ENCODE measurements at places on chromosomes 3 and 15.
A peak's percentile ranks its signal among the peaks of the same experiment; 100 is the strongest.

DNA sequence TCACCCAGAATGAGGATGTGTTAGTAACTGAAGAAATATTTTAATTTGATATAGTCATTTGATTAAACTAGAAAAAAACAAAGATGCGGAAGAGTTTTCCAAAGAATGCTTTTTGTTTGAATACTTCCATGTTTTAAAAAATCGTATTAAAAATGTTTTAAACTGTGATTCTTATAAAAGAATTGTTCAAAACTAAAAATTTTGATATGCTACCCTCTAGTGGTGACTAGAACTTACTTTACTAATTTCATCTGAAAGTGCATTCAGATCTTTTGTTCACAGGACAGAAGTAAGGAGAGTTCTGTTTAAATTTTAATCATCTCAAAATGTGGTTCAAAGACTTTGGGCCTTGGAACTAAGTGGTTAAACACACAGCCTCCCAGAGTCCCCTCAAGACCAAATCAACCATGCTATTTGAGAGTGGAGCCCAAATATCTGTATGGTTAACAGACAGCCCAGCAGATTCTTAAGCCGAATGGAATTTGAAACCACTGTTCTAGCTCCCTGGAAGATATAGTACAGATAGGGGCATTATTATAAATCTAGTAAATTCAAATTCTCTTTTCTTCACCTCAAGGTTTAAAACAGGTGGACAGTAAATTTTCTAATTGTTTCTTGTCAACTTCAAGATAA, 45.2 kb upstream of the SYNPR start:
- DNase-seq = no peak

DNA sequence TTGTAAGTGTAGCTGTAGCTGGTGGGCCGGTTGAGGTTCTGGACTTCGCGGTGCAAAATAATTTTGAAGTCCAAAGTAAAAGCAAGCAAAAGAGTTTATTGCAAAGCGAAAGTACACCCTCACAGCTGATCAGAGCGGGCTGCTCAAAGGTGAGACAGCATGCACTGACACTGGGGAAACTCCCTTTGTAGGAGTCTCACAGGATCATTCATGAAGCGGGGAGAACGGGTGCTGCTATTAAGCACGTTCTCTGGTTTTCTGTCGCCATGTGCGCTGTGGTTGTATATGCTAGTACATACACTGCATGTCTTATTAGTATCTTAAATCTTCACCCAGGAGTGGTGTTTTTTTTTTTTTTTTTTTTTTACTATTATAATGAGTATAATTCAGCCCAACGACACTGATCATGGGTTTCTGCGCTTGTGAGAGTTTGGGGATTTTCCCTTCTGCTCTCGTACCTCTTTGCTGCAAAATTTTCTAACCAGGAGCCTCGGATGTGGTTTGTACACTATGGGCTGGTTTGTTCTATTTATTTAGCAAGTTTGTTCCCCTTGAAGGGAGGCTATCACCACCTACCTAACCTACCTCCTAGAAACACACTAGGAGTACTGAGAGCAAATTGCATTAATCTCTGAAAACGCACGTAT, 1.4 kb upstream of the AP4E1 start:
- peak; percentile 50 for DNase-seq

GRCh38 chr15:72564091-72564490, 90.0 kb downstream of the ARIH1 start:
- peak; percentile 60 for DNase-seq

- no peak for DNase-seq
These were observed 1084.2 kb downstream of the TUSC7 start for GRCh38 chr3:117793622-117794265.

DNA sequence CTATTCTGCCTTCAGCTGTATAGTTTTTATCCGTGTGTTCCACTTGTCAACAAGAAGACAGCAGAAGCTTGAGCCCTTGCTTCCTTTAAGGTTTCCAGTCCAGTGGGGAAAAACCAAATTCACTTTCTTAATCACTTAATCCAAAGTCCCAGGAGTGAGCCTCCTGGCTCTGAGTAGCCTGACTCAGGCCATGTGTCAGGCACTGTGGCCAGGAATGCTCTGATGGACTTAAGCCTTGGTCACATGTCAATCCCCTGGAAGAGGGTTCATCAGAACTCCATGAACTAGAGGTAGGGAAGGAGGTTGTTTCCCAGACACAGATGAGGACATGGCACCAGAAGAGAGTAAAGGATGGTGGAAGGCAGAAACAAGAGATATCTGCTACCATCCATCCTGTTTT, 8.8 kb downstream of the VIPR1 start:
- no peak for DNase-seq

DNA sequence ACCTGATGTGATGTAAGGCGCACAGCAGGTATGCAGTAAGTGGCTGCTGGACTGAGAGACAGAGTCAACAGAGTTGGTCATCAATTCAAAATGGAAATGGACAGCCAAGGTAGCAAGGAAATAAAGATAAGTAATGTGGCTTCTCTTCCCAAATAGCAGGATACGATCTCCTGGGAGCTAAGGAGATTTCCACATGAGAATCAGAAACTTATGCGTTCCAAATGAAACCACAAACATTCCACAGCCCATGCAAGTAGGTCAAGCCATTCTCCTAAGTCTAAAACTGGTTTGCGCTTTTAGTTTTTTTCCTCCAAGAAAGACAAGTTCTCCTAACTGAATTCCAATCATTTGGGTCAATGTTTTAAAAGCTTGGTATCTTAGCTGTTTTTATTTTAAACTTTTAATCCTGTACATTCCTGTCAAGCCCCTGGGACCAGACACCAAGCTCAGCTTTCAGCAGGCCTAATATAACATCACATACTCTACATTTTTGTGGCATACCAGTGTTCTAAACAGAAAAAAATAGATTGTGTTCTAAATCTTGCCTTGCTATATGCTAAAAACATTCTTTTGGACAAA, 73.7 kb upstream of the TSPAN3 start:
- no peak for DNase-seq

GRCh38 chr15:46117071-46117470, 482.2 kb downstream of the SQOR start:
- no peak for DNase-seq

DNA sequence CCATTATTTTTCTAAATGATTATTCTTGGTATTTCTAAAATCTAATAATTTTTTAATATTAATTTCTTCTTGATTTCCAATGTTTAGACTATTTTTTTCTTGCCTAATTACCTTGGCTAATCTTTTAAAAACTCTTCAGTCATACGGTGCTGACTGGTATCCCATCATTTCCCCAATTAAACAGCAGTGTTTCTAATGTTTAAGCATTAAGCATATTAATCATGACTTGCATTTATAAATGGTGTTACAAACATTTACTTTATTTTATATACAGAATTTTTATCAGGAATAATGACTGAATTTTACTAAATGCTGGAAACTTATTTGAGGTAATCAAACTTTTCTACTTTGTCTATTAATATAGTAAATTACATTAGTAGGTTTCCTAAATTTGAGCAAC, 199.3 kb downstream of the ADAMTSL3 start:
- no peak for DNase-seq

DNA sequence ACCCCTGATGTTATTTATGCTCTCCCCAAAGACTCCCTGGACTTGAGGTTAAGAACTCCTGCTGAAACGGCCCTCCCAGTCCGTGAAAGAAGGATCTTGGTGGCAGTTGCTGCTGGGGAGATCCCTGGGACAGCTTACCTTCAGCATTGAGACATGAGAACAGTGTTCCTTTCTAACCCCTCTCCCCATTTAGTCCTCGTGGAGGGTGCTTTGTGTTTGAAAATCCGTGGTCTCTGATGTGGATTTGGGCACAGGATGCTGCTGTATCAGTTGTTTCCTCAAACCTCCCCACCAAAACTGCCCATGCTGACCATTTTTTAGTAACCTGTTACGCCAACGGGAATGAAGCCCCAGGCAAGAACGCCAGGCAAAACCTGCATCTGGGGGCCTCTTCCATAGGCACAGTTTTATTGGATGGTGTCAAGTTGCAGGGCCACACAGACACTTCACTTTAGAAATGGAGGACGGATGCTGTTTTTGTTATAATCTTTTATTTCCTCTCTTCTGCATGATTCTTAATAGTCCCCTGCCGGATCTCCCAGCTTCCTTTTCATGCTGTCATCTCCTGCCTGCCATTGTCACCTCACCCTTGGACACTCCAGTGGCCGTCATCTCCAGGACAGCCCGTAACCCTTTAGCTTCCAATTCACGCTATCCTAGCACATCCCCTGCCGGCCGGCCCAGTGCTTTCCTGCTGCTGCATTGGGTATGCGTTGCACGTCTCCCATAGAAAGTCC, 31.7 kb upstream of the CEMIP start:
- no peak for DNase-seq

DNA sequence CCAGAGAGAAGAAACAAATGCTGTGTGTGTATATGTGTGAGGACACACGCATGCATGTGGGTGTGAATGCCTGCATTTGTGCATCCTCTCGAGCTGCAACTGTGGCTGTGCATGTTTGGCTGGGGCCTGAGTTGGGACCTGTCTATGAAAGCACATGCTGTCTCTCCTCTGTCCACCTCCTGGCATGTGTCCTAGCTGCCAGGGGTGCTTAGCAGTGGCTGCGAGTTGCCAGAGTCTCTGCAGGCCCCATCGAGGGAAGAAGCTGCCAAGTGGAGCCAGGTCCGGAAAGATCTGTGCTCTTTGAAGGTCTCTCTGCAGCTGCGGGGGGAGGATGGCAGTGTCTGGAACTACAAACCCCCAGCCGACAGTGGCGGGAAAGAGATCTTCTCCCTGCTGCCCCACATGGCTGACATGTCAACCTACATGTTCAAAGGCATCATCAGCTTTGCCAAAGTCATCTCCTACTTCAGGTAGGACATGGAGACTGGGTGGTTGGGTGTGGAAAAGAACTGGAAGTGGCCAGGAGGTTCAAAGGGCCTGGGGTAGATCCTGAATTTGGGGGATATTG, 30.7 kb downstream of the NR1I2 start:
- DNase-seq = no peak

DNA sequence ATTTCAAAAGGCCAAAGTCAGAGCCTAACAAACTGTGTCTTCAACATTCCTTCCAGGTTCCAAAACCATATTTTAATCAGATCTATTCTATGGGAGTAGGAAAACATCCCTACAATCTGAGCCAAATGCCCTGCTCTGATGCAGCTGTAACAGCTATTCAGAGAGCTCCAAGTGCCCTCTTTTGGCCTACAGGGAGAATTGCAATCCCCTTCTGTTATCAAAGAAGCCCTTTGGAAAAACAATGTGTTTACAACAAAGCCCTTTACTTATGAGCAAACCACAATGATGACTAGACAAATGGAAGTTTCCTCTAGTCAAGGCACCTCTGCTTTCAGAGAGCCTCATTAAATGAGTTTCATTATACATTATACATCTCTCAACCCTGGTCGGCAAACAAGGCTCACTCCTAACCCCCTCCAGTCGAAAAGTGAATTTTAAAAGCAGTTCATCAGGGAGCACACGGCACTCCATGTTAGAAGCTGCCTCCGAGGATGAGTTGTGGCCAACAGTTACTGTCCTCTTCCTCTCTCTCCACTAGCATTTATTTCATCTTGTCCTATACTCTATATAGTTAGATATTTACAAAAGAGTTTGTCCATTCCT, 42.6 kb upstream of the TMCO5A start:
- DNase-seq = peak; percentile 44

DNA sequence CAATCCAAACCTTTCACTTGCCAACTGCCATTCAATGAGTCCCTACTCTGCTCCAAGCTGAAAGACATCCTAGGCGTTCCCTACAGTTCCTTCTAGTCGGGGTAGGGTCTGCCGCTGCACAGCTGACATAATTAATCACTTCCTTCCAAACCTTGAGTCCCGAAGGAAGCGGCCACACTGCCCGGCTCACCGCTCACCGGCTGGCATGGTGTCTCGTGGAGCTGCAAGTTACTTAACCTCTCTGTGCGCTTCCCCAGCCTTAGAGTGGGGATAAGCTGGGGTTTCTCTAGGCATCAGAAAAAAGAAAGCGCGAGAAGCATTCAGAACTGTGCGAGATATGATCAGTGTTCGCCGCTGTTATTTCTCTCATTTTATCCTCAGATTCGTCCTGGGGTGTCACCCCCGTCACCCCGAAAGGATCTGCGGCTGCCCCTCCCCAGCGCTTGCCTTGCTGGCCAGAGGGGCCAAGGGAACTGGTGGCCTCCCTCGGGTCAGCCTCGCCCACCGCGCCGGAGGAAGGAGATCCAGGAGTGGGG, 748 bp downstream of the MRPS25 start:
- peak; percentile 45 for DNase-seq

DNA sequence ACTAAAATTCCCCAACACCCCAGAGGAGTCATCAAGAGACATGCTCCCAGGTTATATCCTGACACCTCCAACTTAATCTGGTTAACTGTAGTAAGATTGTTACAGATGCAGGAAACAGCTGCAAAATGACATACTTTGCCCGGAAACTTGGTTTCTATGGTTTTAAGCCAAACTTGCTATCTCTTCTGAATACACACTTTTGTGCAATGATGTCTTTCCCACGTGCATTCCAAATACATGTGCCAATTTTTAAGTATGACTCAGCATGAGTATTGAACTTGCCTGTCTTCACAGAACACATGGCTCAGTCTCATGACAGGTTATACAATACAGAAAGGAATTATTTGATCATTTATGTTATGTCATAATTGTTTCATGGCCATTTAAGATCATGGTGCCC, 207.0 kb upstream of the DCBLD2 start:
- DNase-seq = peak; percentile 5

GRCh38 chr15:44215594-44215993, 20.5 kb upstream of the FRMD5 start:
- DNase-seq = no peak

GRCh38 chr3:147348976-147349375, 57.4 kb downstream of the ZIC4 start:
- DNase-seq = no peak

GRCh38 chr3:38964646-38965045, 87.1 kb downstream of the SCN11A start:
- no peak for DNase-seq

- no peak for DNase-seq
These were observed 250.0 kb downstream of the XXYLT1 start for GRCh38 chr3:195020921-195021320.

GRCh38 chr15:67033012-67033411, 32.4 kb upstream of the SMAD3 start:
- no peak for DNase-seq
